ENCODE measurements at places on chromosomes 5 and 9.

GRCh38 chr5:148374690-148375360 lies 8.9 kb upstream of the FBXO38 start:
- peak; percentile 33 for DNase-seq

GRCh38 chr9:124206391-124206790 lies 51.4 kb upstream of the NEK6 start:
- DNase-seq: no peak

- DNase-seq: no peak
Measured at GRCh38 chr9:36127652-36128244, 8.8 kb upstream of the GLIPR2 start.

GRCh38 chr9:107638521-107639310 lies 149.1 kb upstream of the KLF4 start:
- DNase-seq: peak; percentile 12

DNA sequence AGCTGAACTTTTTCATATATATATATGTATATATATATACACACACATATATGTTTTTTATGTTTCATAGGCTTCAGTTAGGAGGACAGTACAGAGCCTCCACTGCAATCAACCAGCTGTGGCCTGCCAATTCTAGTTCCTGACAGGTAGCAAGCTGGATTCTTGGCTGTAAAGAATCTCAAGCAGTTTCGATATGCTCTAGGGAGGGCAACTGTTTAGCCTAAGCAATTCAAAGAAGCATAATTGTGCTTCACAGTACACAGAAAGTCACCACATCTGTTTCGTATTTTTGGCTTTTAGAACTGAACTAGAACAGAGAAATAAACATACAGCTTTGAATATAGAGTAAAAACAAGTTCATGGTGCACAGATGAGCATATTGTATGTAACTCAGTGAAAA lies 152.4 kb upstream of the ARRDC3 start:
- no peak for DNase-seq

DNA sequence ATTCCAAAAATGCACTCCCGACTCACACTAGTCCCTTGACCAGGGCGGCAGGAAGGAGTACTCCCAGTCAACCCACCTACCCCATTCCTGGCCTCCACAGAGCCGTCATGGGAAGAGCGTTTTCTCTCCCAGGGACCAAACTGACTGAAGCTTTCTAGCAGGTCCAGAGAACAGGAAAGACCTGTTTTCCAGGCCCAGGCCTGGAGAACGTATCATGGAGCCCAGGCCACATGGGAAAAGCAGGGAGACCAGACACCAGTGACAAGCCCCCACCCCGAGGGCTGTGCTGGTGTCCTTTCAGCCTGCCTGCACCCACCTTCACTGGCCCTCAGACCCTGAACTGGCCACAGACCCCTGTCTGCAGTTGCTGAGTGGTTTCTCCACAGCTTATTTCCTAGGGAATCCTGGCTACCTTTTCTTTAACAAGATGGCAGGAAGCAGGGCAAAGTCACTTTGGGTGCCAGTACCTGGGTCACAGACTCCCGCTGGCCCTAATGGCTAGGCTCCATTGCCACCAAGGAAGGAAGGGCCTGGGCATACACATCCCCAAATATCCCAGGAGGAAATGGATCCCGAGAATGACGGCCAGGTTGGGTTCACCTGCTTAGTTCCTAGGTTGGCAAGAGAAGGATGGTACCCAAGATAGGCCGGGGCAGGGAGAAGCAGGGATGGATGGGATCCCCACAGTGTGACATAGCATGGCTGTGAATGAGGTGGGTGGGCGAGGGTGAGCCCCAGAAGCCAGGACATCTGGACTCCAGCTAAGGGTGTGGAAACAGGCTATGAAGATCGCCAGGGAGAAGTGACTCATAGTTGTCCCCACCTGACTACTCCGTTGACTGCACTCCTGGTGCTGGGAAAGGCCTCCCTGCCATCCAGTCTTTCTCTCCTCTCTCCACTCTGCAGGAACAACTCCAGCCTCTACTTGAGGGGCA lies 12.2 kb downstream of the CCNI2 start:
- DNase-seq: no peak

- no peak for DNase-seq
Measured at GRCh38 chr5:135382981-135383380, 16.1 kb downstream of the MACROH2A1 start.

- DNase-seq: no peak
Measured at GRCh38 chr5:102049517-102049916, 246.6 kb downstream of the SLCO4C1 start.

DNA sequence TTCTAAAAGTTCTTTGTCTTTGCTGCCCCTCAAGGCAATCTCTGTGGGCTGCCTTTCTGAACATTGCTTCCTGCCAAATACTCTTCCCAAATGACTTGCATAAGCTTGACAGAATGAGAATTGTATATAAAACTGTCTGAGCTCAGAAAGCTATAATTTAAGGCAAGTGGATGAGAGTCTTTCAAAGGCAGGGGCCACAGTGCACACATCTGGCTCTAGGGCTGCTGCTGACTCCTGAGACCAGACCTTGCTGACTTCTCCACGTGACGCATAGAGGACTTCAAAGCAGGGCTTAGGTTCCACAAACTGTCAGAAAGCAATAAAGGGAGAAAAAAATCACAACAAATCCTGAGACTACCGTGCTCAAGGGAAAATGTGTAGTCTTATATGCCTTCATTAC lies 79.4 kb upstream of the DIRAS2 start:
- DNase-seq: no peak

- no peak for DNase-seq
Measured at GRCh38 chr5:74020503-74020902, 394.5 kb downstream of the ARHGEF28 start.

DNA sequence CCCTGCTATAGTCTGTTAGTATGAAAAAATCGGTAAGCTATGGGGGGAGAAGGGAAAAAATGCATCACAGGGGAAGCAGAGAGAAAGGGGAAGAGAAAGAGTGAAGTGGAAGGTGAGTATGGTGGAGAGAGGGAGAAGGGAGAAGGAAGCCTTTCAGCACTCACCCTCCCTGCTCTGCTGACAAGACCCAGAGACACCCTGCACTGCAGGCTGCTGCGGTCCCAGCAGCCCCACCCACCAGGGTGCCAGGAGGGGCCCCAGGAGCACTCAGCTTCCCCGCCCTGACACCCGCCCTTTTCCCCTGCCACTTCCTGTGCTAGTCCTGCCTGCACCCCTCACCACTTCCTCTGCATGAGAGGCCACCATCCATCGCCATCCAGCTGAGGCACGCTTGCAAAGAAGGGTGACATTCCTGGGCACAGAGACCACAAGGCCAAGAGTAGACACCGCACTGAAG lies 12.7 kb downstream of the STK10 start:
- no peak for DNase-seq

GRCh38 chr9:37675661-37676060 lies 24.9 kb downstream of the FRMPD1 start:
- no peak for DNase-seq

GRCh38 chr9:88528080-88528790 lies 6.7 kb upstream of the NXNL2 start:
- no peak for DNase-seq

DNA sequence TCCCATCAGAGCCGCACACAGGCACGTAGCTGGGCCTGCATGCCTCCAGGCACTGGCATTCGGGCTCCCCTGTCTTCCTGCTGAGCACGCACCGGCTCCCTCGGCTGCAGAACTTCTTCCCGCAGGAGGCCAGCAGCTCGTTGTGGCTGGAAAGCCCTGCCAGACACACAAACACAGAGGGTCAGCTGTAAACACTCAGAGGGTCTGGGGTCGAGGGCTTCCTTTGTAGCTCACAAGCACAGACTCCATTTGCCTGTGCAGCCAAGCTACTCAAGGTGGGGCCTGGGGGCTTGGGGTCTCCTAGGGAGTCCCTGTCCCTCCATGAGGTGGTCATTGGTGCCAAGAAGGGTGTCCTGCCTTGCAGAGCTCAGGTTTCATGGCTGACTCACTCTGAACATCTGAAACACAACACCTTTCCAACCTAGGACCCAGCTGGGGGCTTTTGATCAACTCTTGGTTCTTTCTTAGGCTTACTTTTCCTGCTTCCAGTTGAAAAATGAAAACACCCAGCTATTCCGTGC lies 211.4 kb downstream of the FSTL4 start:
- DNase-seq: no peak

DNA sequence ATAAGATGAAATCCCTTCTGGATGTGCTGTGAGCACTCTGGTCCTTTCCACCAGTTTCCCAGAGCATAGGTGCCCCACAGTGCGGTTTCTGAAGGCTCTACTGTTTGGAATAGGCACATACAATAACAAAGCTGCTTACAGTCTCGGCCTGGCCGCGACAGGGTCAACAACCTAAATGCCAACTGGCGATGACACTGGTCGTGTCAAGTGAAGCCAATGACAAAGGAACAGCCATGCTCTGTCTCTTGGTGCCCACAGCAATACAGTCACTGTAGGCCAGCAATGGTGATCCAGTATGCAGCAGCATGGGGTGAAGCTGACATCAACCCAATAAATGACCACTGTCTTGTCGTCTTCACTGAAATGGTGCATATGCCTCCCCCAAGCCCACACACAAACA lies 47.8 kb upstream of the EQTN start:
- DNase-seq: no peak

DNA sequence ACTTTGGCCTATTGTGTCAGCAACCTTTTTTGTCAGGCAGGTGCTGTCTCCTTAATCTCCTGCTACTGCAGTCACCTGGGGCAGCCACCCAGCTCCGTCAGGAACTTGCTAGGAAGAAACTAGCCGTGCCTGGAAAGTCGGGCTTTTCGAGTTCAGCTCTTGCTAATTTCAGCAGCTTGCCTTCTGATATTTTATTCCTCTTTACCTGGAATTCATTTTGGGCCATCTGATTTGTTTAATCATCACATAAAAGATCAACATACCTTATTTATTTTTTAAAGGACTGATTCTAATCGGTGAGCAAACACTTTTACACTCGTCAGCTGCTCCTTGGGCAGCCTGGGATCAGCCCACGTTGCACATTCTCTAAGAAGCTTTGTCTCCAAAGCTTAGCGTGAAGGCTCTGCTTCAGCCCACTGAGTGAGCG lies 42.2 kb downstream of the PRLR start:
- no peak for DNase-seq

GRCh38 chr5:95526871-95527270 lies 27.9 kb downstream of the SKIC3 start:
- DNase-seq: no peak

- no peak for DNase-seq
Measured at GRCh38 chr5:124462751-124463150, 283.7 kb downstream of the ZNF608 start.

DNA sequence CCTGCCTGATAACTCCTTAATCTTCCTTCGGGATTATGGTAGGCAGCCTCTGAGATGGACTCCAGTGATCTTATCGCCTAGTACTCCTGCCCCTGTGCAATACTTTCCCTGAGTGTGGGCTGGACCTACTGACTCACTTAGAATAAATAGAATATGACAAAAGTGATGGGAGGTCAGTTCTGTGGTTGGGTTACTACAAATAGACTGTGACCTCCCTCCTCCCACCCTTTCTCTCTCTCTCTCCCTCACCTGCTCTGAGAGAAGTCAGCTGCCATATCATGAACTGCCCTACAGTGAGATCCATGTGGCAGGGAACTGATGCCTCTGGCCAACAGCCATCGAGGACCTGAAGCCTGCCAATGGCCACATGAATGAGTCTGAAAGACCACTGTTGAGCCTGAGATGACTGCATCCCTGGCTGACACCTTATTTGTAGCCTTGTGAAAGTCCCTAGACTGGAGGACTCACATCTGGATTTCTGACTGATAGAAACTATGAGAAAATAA lies 31.7 kb downstream of the NRG2 start:
- DNase-seq: peak; percentile 26

- DNase-seq: peak; percentile 51
Measured at GRCh38 chr5:132820162-132820754, 7.2 kb downstream of the SOWAHA start.

- DNase-seq: peak; percentile 91
Measured at GRCh38 chr9:92715488-92716231, 45.7 kb upstream of the IPPK start.

GRCh38 chr5:124847907-124848306 lies 101.5 kb upstream of the ZNF608 start:
- no peak for DNase-seq

DNA sequence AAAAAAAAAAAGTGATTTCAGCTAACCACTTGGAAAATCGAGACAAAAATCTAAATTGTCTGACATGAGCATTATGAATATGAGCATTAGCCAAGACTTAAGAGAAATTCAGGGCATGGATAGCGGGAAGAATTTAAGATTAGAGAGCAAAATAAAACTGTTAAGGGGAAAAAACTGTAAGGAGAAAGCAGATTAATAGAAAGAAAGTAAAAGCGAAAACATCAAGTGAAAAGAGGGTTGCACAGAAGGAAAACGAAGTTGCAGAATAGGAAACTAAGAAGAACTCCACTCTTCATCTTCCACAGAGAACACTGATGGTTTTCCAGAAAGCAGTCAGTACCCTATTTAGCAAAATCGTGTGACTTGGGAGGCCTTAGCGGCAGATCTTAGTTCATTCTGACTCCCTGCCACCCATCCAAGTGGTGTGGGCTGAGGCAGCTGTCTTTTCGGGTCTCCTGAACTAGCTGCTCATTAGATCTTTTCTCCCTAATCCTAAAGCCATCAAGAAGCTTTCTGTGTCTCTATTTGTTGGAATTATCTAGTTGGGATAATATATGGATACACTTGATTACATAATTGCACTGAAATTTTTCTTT lies 3.7 kb downstream of the NIM1K start:
- no peak for DNase-seq

DNA sequence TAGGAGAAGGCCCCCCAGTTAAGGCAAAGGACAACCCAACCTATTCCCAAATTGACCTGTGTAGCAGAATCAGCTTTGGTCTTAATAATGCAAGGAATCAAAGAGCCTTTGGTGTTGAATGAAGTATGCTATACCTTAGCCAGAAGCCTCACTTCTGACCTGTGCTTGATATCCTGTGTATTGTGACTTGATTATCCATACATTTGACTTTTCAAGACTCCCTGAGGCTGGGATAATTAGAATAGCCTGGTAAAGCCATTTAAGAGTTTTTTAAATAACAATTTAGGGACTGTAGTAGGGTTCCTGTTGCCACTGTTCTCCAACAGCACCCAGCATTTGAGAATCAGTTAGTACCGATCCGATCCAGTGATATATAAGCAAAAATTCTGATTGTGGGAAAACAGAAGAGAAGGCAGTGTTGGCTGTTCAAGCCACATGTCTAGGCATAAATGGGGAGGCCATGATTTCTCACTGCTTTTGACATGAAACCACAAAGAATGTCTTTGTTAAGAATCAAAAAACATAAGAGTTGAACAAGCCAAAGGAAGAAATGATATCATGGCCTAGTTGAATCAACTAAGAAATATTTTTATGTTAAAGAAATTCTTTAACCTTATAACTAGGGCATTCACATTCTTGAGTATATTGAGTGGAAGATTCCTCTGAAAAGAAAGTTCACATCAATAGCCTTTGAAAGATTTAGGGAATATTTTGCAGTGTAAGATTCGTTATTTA lies 98.9 kb downstream of the F2RL2 start:
- DNase-seq: no peak

DNA sequence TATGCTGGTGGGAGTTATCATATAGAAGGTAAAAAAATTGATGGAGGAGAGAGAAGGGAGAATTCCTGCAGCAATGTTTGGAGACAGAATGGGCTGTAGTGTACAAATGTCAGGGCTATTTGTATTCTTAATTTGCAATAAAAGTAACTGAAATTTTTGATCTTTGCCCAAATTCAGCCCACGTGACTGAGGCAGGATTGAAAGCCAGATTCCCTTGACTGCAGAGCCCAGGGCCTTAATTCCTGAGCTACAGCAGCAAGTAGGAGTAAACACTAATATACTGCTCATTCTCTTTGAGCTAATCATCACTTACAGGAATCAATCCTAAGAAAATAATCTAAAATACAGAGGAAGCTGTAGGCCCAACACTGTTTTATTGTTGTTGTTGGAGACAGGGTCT lies 5.2 kb upstream of the ANXA6 start:
- DNase-seq: no peak

Data from epithelial cell of prostate (primary cell).